ENCODE measurements at places on chromosomes 12 and 14. TPM values are rescaled to one million over a fixed set of nuclear protein-coding genes. Genes with fewer than 3 reads are reported as not detected.

GRCh38 chr12:116065606-116066005 lies 211.9 kb downstream of the MED13L start:
- no peak for DNase-seq

DNA sequence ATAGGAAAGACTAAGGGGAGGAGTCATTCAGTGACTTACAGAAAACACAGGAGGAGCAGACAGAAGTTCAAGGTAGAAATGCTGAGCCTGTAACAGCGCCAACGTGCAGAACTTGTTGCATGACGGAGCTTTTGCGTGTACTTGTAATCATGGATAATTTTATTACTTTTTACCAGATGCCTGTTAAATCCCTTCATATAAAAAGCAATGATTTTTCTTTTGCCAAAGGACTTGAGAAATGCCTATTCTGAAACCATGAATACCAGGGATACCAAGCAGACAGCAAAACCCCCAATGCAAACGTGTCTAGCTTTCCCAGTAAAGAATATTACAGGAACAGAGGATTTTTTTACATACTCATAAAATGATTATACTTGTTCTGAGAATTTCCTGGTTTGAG lies 163.6 kb upstream of the GSC start:
- no peak for DNase-seq

- no peak for DNase-seq
Observed at GRCh38 chr12:104222976-104223375, 7.4 kb downstream of the TXNRD1 start.

DNA sequence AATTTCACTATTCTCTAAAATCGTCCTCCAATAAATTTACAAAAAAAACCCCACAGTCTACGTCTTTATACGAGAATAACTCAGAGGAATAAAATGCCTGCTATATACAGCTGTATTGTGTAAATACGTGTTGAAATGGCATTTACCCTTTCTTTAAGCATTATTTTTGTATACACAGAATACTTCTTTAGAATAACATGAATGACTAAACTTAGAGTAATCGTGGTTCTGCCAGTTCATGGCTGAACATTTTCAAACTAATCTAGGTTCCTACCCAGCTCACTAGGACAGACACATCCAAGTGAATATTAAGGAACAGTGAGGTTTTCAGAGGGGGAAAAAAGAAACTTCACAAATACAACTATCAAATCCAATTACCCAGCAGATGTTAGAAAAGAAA lies 24.6 kb downstream of the DICER1 start:
- no peak for DNase-seq

GRCh38 chr12:39442831-39443080 lies 164 bp downstream of the KIF21A start:
- DNase-seq, result no peak

DNA sequence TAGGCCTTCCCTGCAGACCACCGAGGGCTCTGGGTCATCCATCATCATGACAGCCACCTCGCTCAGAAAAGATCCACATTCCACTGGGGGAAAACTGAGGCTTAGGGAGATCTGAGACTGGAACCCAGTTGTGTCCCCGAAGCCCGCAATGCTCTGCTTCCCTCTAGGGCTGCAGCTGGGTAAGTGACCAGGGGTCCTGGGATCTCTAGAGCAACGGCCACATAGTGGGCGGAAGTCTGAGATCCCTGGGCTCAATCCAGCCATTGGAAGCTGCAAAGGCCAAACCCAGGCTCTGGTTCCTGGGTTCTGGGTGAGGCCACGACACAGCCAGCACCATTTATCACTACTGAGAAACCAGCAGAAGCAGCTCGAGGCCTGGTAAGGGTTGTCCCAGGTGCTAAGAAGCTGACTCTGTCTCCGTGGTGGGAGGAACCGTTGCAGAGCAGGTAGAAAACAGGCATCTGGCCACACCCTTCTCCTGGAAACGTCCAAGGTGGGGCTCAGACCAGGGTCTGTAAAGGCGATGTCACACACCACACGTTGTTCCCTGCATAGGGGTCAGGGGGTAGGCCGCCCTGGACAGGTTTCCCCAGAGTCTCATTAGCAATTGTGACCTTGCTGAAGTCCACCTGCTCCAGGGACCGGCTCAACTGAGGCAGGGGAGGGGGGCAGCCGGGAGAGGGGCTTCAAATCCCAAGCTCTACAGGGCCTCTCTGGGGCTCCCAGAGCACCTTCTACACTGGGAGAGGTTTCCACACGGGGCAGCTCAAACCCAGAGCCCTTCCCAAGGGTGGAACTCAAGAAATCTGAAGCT lies 38.6 kb downstream of the BCL11B start:
- no peak for DNase-seq

Gene SRRM4
- not detected for total RNA-seq

Gene LYZ
- total RNA-seq, result 0.07 TPM

Gene ESR2
- not detected for total RNA-seq

Gene LALBA
- total RNA-seq, result not detected

Measured in A172 (cell line).